Suppressor macrophage treated with lipopolysaccharide for 4 hours (primary cell): ENCODE measurements at places on chromosomes 13 and 19.

DNA sequence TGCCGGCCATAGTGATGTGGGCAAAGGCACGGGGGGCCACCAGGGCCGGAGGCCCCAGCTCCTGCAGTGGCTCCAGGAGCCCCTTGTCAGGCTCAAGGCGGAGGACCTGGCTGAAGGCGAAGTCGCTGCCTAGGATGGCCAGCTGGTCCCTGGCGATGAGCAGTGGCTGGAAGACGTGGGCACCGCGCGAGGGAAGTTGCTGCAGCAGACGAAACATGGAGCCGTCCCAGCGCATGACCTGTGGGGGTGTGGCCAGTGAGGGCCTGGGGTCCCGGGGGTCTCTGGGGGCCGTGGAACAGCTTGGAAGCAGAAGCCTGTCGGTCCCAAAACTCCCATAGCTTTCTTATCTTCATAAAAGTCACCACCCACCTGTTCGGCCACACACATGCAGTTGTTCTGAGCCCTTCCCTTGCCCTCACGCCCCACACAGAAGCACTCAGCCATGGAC lies 9.6 kb downstream of the LGI4 start:
- DNase-seq = no peak

DNA sequence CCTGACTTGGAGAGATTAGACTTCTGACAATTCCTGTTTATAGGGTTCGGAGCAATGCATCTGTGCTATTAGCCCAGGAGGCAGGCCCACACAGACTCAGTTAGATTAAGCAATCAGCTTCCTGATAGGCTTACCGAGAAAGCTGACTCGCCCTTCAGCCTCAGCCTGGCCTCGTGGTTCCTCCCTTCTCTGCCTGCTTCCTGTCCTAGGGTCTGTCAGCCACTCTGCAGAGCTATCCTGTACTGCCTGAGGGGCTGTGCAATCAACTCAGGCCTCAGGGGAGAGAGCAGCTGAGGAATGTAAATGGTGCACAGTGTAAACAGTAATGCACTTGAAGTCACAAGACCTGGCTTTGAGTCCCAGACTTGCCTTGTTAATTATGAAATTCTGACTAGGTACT lies 30.7 kb downstream of the HTR2A start:
- DNase-seq = peak; percentile 58

GRCh38 chr13:29508130-29508875 lies 87.2 kb downstream of the SLC7A1 start:
- peak; percentile 80 for DNase-seq

- DNase-seq = no peak
These were observed 3.9 kb upstream of the SIX5 start for GRCh38 chr19:45772912-45773311.

- DNase-seq = no peak
These were observed 170.1 kb upstream of the ZNF536 start for GRCh38 chr19:30202060-30202600.

- DNase-seq = no peak
These were observed 61.0 kb downstream of the RASA3 start for GRCh38 chr13:114071410-114071809.

DNA sequence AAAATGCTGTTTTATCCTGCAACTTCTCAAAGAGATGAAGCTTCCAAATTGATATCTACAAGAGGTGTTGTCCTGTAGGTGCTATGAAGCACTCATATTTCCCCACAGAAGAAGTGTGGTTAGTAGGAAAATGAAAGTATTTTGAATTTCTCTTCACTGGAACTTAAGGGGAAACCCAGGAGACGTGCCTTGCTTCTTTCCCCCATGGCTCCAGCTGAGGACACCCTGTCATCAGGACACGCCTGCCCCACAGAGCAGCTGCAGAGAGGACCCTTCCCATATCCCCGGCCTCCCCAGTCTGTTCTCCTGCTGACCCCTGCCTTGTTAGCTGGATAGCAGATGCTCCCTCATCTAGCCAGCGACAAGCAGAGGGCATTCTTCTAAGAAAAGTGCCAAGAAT lies 371.3 kb downstream of the COG6 start:
- peak; percentile 7 for DNase-seq

DNA sequence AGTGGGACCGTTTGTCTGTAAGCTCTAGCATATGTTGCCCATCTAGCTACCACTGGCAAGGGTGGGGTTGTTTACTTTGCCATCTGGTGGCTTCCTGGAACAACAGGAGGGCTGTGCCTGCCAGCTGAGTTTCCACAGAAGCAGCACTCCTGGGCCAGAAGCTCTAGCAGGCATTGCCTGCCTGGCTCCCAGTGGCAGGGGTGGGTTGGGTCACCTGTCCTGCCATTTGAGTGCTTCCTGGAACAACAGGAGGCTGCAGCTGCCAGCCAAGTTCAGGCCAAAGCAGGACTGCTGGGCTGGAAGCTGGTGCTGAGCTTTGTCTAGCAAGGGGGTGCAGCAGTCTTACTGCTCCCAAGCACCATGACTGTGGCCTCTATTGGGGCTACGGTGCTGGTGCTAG lies 239.7 kb downstream of the MTUS2 start:
- DNase-seq = no peak

- no peak for DNase-seq
These were observed 3.6 kb downstream of the IFNL1 start for GRCh38 chr19:39299832-39300231.

DNA sequence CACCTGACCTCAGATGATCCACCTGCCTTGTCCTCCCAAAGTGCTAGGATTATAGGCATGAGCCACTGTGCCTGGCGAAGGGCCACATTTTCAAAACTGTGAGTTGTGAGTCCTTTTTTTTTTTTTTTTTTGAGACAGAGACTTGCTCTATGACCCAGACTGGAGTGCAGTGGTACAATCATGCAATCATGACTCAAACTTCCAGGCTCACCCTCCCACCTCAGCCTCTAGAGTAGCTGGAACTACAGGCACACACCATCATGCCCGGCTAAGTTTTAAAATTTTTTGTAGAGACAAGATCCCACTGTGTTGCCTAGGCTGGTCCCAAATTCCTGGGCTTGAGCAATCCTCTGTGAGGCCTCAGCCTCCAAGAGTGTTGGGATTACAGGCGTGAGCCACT lies 3.8 kb upstream of the MYPOP start:
- peak; percentile 29 for DNase-seq
